Activated B cell treated with CpG ODN at 0.5 μM for 24 hours (primary cell): ENCODE measurements at places on chromosomes 6 and 20. TPM values are rescaled to one million over a fixed set of nuclear protein-coding genes. Genes with fewer than 3 reads are reported as not detected.

The ARMC12 gene
- 0.89 and 1.1 TPM in 2 replicates for total RNA-seq

The MEP1A gene
- total RNA-seq: not detected in 2 replicates

The NKX2-4 gene
- not detected in 2 replicates for total RNA-seq

The FAM135A gene
- total RNA-seq: 15.6 and 18.2 TPM in 2 replicates

The TBPL1 gene
- total RNA-seq: 33.0 and 35.7 TPM in 2 replicates

The VGLL2 gene
- not detected in 2 replicates for total RNA-seq

The ADAM33 gene
- not detected in 2 replicates for total RNA-seq

The CFB gene
- total RNA-seq: 0.29 TPM in 1 of 2 replicates, not detected in the other

The GJA10 gene
- total RNA-seq: not detected in 2 replicates

The TMEM151B gene
- 0.10 TPM in 1 of 2 replicates, not detected in the other for total RNA-seq

The CMTR1 gene
- total RNA-seq: 59.0 and 65.7 TPM in 2 replicates

The BMP5 gene
- not detected in 2 replicates for total RNA-seq

The ENPP4 gene
- total RNA-seq: 13.0 and 13.6 TPM in 2 replicates

The CPNE5 gene
- 57.8 and 59.1 TPM in 2 replicates for total RNA-seq

The IPCEF1 gene
- total RNA-seq: 1.8 and 2.1 TPM in 2 replicates

The MAN1A1 gene
- total RNA-seq: 17.7 and 18.1 TPM in 2 replicates

The C2 gene
- 0.78 and 0.95 TPM in 2 replicates for total RNA-seq

The PDE10A gene
- total RNA-seq: not detected in 2 replicates

The MLN gene
- total RNA-seq: not detected in 2 replicates
